ENCODE measurements at places on chromosomes 3 and 15.
A peak's percentile ranks its signal among the peaks of the same experiment; 100 is the strongest.

- no peak for DNase-seq
These were observed 13.6 kb upstream of the GATM start for GRCh38 chr15:45391746-45392583.

GRCh38 chr3:176554264-176554663 lies 643.0 kb downstream of the TBL1XR1 start:
- no peak for DNase-seq

GRCh38 chr3:10392906-10393461 lies 72.1 kb upstream of the SEC13 start:
- DNase-seq = no peak

- DNase-seq = peak; percentile 59
These were observed 1003.9 kb upstream of the CFAP20DC start for GRCh38 chr3:60053526-60054265.
